ENCODE measurements at places on chromosomes 2 and 18.

- peaks cover 70% of the 10 kb centered on the region for H3K36me3 ChIP-seq
- no peak overlapping the region for H3K27ac ChIP-seq
- DNase-seq, result no peak
- H3K4me3 ChIP-seq, result no peak overlapping the region
Observed at GRCh38 chr2:237747189-237747588, 51.4 kb upstream of the RBM44 start.

DNA sequence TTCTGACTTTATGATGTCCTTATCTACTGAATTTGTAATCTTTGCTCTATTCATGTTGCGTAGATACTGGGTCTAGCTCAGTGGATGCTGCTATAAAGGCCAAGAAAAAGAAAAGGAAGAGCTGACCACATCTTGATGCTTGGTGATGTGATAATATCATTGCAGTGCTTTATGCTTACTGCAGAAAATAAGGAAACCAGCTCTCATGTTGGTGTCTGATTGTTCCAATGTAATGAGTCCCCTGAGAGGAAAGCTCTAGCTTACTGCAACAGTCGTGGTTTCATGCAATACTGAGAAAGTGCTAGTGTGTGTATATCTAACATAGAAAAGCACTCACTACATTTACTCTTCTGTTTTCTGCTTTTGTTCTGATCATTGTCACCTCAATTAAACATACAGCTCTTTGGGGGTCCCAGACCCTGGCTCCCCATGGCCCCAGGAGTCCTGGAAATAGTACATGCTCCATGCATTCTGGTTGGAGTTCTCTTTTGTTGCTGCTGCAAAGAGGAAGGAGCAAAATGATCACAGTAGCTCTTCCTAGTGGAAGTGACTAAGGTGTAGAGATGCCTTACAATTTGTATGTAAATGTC, 338.8 kb downstream of the CYRIA start:
- no peak overlapping the region for H3K27ac ChIP-seq
- no peaks in the 10 kb centered on the region for H3K4me1 ChIP-seq
- H3K27me3 ChIP-seq, result no peaks in the 10 kb centered on the region
- no peak for DNase-seq
- no peaks in the 10 kb centered on the region for H3K36me3 ChIP-seq
- H3K4me3 ChIP-seq, result no peak overlapping the region

DNA sequence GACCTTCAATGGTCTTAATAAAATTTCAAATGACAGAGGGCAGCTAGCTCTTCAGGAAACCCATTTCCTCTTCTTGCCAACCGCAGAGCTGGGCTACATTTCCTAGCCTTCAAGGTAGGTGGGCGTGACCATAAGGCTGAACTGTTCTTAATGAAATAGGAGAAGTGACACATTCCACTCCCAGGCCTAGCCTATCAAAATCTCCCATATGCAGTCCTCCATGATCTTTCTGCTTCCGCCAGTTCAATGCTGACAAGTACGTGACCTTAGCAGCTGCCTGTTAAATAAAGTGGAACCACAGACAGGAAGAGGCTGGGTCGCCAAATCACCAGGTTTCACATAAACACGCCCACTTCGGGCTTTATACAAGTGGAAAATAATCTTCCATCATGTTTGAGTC, 13.2 kb downstream of the SERPINE2 start:
- no peak overlapping the region for H3K27ac ChIP-seq
- no peak for DNase-seq
- H3K36me3 ChIP-seq, result peaks cover 78% of the 10 kb centered on the region
- H3K4me3 ChIP-seq, result no peak overlapping the region
- H3K4me1 ChIP-seq, result peaks cover 28% of the 10 kb centered on the region

DNA sequence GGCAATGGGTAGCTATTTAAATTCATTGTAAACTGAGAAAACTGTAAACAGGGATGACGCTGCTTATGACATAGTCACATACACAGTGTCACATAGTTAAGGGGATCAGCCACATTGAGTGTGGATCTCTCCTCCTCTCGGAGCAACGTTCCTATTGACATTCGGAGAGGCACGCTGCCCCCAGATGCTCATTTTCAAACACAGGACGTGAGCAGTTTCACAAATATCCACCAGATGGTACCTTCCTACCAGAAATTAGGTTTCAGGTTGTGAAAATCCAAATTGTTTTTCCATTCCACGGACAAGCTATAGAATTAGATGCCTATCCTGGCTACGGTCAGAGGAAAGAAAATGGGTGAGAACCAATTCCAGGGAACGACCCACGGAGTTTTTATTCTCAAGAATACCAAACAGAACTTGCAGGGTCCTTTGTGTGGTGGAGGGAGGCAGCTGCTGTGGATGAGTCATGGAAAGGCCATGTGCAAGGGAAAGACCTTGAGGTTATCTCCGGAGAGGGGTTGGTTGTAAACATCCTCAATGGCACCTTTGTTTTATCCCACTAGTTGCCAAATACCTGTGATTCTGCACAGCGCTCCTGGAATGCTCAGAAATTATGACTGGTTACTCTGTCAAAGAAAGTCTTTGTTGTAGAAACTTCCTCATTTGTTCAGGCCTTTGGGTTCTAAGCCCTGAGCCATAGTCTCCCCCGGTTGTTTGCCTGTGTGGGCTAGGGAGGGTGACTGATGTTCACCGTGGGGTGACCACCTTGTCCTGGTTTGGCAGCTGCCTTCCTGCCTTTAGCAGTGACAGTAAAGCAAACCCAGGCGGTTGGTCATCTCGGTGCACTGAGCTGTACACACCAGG, 88.0 kb downstream of the ACTR3 start:
- no peak for DNase-seq
- peaks cover 5% of the 10 kb centered on the region for H3K4me1 ChIP-seq
- peak overlapping the region; percentile 60 for H3K27ac ChIP-seq
- H3K27me3 ChIP-seq, result no peaks in the 10 kb centered on the region
- H3K4me3 ChIP-seq, result no peak overlapping the region

- H3K4me1 ChIP-seq, result no peaks in the 10 kb centered on the region
- no peak overlapping the region for H3K27ac ChIP-seq
- no peaks in the 10 kb centered on the region for H3K27me3 ChIP-seq
- H3K36me3 ChIP-seq, result no peaks in the 10 kb centered on the region
- no peak overlapping the region for H3K4me3 ChIP-seq
Observed at GRCh38 chr2:156999661-157000060, 257.8 kb upstream of the GALNT5 start.

- DNase-seq, result no peak
- H3K27ac ChIP-seq, result no peak overlapping the region
- H3K4me1 ChIP-seq, result no peaks in the 10 kb centered on the region
- no peaks in the 10 kb centered on the region for H3K36me3 ChIP-seq
Observed at GRCh38 chr2:184562532-184562931, 35.8 kb upstream of the ZNF804A start.

- no peak for DNase-seq
- H3K4me3 ChIP-seq, result no peak overlapping the region
- H3K36me3 ChIP-seq, result no peaks in the 10 kb centered on the region
Observed at GRCh38 chr18:31039426-31039825, 3.1 kb downstream of the DSC3 start.

DNA sequence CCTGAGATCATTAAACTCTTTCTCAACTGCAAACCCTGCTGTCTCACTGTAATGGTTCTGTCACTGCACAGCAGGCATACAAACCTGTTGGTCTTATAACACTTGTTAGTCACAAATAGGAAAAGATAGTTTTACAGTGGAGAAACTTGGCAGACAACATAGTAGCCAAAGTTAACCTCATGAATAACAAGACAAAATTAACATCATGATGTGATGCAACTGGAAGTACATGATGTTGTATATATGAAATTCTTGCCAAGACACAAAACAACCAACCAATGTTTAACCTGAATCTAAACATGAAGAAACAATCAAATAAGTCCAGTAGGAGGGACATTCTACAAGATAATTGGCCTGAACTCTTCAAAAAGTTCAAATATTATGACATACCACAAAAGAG, 189.3 kb downstream of the RNF152 start:
- no peak for DNase-seq
- peak overlapping the region; percentile 28 for H3K4me3 ChIP-seq
- no peaks in the 10 kb centered on the region for H3K27me3 ChIP-seq
- H3K36me3 ChIP-seq, result no peaks in the 10 kb centered on the region
- no peak overlapping the region for H3K27ac ChIP-seq

GRCh38 chr18:54209471-54210180, 14.8 kb downstream of the MBD2 start:
- peak overlapping the region; percentile 43 for H3K4me3 ChIP-seq
- H3K27me3 ChIP-seq, result no peaks in the 10 kb centered on the region
- DNase-seq, result no peak
- peaks cover 4% of the 10 kb centered on the region for H3K36me3 ChIP-seq
- no peak overlapping the region for H3K27ac ChIP-seq
- no peaks in the 10 kb centered on the region for H3K4me1 ChIP-seq

GRCh38 chr2:145753966-145754365, 1234.0 kb upstream of the ZEB2 start:
- DNase-seq, result no peak
- no peaks in the 10 kb centered on the region for H3K27me3 ChIP-seq
- H3K4me3 ChIP-seq, result no peak overlapping the region
- no peaks in the 10 kb centered on the region for H3K4me1 ChIP-seq

DNA sequence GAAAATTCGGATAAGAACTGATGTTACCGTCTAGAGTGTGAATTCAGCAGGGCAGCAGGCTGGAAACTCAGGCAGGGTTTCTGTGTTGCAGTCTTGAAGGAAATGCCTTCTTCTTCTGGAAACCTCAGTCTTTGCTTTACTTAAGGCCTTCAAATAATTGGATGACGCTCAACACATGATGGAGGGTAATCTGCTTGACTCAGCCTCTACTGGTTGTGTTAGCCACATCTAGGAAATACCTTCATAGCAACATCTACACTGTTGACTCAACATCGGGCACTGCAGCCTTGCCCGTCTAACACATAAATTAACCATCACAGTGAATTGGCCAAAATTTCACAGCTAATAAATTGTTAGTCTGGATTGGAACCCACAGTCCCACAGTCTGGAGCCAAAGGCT, 37.2 kb downstream of the YPEL5 start:
- no peak overlapping the region for H3K27ac ChIP-seq
- no peak overlapping the region for H3K4me3 ChIP-seq
- H3K4me1 ChIP-seq, result no peaks in the 10 kb centered on the region

DNA sequence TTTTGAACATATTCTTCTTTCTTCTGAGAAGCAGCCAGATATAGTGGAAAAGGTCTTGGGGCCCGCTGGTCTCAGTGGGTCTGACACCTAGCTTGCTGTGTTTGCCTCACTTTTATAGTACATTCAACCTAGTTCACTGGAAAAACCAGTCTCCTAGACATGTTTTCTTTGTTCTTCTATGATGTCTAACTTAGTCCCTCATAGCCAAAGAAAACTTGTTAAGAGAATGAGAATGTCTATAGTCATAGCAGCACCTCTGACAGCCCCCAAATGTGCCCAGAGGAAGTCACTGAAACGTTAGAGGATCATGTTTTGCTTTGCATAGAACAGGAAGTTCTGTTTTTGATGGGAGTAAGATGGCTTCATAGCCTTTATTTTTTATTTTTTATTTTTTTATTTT, 40.3 kb downstream of the TNFRSF11A start:
- no peak overlapping the region for H3K4me3 ChIP-seq
- H3K27me3 ChIP-seq, result no peaks in the 10 kb centered on the region
- H3K27ac ChIP-seq, result no peak overlapping the region
- H3K36me3 ChIP-seq, result peaks cover 39% of the 10 kb centered on the region
- no peak for DNase-seq
- peaks cover 2% of the 10 kb centered on the region for H3K4me1 ChIP-seq

- H3K27me3 ChIP-seq, result no peaks in the 10 kb centered on the region
- H3K27ac ChIP-seq, result no peak overlapping the region
- DNase-seq, result no peak
- no peaks in the 10 kb centered on the region for H3K36me3 ChIP-seq
Observed at GRCh38 chr2:69616755-69617154, 26.8 kb downstream of the AAK1 start.

- no peak for DNase-seq
- no peak overlapping the region for H3K27ac ChIP-seq
- H3K4me3 ChIP-seq, result no peak overlapping the region
Observed at GRCh38 chr2:210562091-210562490, 5.7 kb downstream of the CPS1 start.

GRCh38 chr2:102619414-102620319, at the start of gene SLC9A2:
TSS of gene SLC9A2 (plus strand) at chr2:102619553. CDS start at chr2:102619849, 296 bp downstream.
- no peaks in the 10 kb centered on the region for H3K4me1 ChIP-seq
- peak within 1 kb of the TSS; percentile 80 for H3K4me3 ChIP-seq
- H3K36me3 ChIP-seq, result no peaks in the 10 kb centered on the region
- peaks cover 94% of the 10 kb centered on the region for H3K27me3 ChIP-seq

GRCh38 chr2:10481666-10482157, 33.6 kb upstream of the ODC1 start:
- H3K4me1 ChIP-seq, result peaks cover 16% of the 10 kb centered on the region
- H3K27ac ChIP-seq, result no peak overlapping the region
- H3K36me3 ChIP-seq, result no peaks in the 10 kb centered on the region
- H3K4me3 ChIP-seq, result no peak overlapping the region

DNA sequence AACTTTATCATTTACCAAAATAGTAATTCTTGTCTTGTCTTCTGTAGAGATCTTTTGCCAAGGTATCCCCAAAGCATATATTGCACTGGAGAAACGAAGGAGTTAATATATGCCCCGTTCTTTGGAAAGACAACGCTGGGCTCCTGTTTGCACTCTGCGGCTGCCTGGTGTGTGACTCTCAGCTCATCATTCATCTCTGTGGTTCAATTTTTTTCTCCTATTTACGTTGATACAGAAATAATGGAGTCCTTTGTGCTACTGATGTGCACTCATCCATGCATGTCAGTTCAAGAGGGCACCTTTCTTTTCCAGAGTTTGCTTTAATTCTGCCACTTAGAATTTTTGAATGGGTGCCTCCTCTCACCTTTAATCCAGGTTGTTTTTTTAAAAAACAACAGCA, 655.5 kb downstream of the DCDC2C start:
- no peaks in the 10 kb centered on the region for H3K4me1 ChIP-seq
- H3K4me3 ChIP-seq, result no peak overlapping the region
- DNase-seq, result no peak
- no peak overlapping the region for H3K27ac ChIP-seq
- H3K36me3 ChIP-seq, result no peaks in the 10 kb centered on the region

GRCh38 chr2:201471732-201472393, 20.3 kb downstream of the STRADB start:
- no peak for DNase-seq
- no peak overlapping the region for H3K4me3 ChIP-seq
- H3K27ac ChIP-seq, result no peak overlapping the region
- H3K4me1 ChIP-seq, result no peaks in the 10 kb centered on the region

DNA sequence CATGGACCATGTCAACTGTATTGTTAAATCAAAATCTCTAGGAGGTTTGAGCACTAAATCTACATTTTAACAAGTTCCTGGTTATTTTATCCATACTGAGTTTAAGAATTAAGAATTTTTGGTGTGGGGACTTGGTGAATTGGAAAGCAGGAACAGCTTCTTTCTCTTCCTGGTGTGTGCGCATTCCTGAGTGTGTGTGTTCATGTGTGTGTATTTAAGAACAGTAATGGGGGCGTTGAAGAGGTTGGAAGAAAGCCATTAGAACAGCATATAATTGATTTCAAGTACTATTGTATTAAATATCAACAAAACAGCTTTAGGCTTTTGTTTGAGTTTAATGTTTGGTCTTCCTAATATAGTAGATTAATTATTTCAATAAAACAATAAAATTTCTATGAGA, 801.3 kb upstream of the ID2 start:
- H3K4me3 ChIP-seq, result peak overlapping the region; percentile 54
- peak; percentile 22 for DNase-seq
- peaks cover 11% of the 10 kb centered on the region for H3K4me1 ChIP-seq
- no peak overlapping the region for H3K27ac ChIP-seq
- H3K36me3 ChIP-seq, result no peaks in the 10 kb centered on the region
- H3K27me3 ChIP-seq, result no peaks in the 10 kb centered on the region
